ENCODE measurements at places on chromosomes 5 and 9. TPM values are rescaled to one million over a fixed set of nuclear protein-coding genes. Genes with fewer than 3 reads are reported as not detected.

DNA sequence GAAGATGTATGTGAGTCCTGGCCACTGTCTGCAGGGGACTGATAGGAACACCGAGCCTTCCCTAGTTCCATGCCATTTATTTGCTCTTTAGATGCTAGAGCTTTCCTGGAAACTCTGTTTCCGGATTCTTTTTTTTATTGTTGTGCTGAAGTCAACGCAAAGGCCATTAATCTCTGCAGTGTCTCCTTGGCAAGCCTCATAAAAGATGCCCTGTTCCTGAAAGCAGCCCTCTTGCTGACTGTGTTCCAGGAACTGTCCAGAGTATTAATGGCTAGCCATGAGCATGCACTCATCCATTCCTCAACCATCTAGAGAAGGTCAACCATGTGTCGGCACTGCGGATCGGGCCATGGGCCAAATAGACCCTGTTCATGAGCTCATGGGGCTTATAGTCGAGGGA lies 42.9 kb upstream of the SMAD5 start:
- no peak overlapping the region for H3K4me3 ChIP-seq
- no peaks in the 10 kb centered on the region for H3K36me3 ChIP-seq
- no peaks in the 10 kb centered on the region for H3K4me1 ChIP-seq
- no peak overlapping the region for H3K27ac ChIP-seq
- peaks cover 6% of the 10 kb centered on the region for H3K27me3 ChIP-seq

Gene IL17B
- not detected for total RNA-seq

DNA sequence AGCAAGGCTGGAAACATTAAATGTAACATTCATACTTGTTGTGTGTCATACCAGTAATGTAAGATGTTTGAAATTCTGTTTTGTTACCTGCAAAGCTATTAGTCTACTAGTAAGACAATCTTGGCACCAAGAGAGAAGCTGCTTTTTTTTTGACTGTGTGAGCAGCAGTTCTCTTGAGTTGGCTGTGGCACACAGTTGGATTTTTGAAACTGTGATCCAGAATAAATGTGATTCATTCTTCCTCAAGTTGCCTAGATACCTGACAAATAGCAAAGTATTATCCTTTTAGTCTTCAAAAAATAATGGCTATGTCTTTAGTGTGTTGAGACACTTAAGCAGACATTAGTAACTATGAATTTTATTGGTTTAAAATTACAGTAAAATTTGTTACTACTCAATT lies 57.2 kb upstream of the HAPLN1 start:
- DNase-seq = no peak
- no peaks in the 10 kb centered on the region for H3K36me3 ChIP-seq
- H3K4me3 ChIP-seq = no peak overlapping the region

DNA sequence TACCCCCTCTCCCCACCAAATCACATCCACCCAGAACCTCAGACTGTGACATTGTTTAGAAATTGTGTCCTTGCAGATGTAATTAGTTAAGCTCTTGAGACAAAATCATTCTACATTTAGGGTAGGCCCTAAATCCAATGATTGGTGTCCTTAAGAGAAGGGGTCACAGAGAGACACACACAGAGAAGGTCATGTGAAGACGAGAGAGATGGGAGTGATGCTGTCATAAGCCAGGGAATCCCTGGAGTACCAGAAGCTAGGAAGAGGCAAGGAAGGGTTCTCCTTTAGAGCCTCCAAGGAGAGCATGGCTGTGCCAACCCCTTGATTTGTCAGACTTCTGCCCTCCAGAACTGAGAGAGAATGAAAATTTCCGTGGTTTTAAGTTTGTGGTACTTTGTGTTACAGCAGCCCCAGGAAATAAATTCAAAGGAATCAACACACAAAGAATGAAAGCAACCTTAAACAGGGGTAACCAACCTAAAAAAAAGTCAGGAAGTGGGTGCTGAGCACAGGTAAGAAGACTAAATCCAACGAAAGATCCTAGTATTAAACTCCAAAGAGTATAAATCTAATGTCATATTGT lies 33.6 kb downstream of the TIMD4 start:
- H3K4me1 ChIP-seq = peaks cover 68% of the 10 kb centered on the region
- peak overlapping the region; percentile 76 for H3K27ac ChIP-seq
- no peak overlapping the region for H3K4me3 ChIP-seq
- peaks cover 25% of the 10 kb centered on the region for H3K36me3 ChIP-seq
- no peaks in the 10 kb centered on the region for H3K27me3 ChIP-seq

- no peak overlapping the region for H3K27ac ChIP-seq
- H3K4me3 ChIP-seq = no peak overlapping the region
- H3K27me3 ChIP-seq = peaks cover 52% of the 10 kb centered on the region
- H3K4me1 ChIP-seq = no peaks in the 10 kb centered on the region
- peaks cover 5% of the 10 kb centered on the region for H3K36me3 ChIP-seq
- DNase-seq = no peak
Measured at GRCh38 chr9:90793729-90794128, 7.9 kb upstream of the SYK start.

Gene PCDHGA2
- total RNA-seq = not detected

All from activated naive CD8-positive, alpha-beta T cell treated with anti-CD3 and anti-CD28 coated beads for 36 hours (primary cell).